ENCODE measurements at places on chromosomes 12 and 14. TPM values are rescaled to one million over a fixed set of nuclear protein-coding genes. Genes with fewer than 3 reads are reported as not detected.
A peak's percentile ranks its signal among the peaks of the same experiment; 100 is the strongest.

DNA sequence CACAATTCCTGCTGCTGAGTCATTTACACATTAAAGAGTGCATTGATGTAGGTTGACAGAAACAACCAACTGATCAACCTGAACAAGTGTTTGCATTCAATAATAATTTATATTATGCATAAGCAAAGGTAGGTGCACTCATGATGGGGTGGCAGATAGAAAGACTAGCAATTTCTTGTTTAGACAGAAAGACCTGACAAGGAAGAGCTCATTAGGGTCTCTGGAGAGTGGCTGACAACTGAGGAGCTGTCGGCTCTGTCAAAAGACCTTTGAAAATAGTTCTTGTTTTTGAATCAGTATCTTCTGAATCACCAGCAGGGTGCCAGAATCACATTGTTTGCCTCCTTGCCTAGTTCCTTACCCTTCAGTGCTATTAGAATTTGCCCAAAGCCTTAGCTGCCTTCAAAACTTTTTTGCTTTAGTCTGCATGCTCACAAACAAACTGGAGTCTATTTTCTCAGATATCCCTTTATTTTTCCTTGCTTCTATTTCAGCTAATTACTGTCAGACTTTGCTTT, 234.7 kb downstream of the BTG1 start:
- DNase-seq, result no peak

DNA sequence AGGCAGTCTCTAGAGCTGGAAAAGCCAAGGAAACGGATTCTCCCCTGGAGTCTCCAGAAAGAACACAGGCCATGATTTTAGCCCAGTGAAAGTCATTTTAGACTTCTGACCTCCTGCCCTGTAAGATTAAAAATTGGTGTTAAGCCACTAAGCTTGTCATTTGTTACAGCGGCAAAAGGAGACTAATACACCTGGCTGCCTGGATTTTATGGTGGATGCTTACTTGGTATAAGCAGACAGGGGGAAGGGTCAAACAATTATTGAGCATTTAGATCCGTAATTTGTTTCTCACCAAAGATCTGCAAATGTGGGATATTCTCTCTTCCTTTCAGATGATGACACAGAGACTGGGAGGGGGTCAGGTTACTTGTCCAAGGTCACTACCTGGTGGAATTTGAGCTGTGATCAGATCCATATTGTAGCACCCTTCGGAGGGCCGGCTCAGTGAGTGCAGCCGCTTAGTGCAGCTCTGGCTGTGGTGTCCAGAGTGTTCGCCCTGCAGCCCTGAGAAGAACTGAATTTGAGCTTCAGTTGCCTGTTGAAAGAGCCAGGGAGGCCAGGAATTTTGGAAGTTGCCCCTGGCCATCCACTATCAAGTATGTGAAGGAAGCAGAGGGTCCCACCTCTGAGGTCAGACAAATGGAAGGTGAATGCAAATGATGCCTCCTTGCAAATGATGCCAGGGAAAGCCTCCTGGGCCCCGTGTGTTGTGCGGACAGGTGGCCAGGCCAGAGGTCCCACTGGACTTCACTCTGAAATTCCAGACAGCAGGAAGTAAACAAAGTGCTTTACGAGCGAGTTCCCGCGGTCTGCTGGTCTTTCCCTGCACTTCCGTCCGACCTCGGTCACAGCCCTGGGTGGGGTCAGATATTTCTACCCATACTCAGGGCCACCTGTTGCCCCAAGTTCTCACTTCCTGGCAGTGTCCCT, 15.1 kb downstream of the GLRX5 start:
- no peak for DNase-seq

- no peak for DNase-seq
These were observed 454.8 kb downstream of the NOVA1 start for GRCh38 chr14:26143057-26143456.

DNA sequence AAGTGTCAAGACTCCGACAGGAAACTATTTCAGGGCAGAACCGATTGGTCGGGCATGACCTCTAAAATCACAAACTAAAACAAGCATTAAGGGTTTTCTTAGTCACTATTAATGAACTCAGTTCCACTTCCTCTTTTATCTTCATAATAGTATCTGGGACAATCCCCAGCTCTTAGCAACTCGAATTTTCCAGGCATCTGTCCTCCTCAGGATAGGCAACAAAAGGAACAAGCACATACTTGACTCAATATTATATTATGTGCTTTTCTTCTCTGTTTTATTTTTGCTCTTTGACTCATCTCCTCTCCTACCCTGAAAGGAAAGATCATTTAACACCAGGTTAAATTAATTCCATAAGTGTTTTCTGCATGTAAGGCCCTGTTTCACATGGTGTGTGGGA, 638.3 kb upstream of the TBX3 start:
- peak; percentile 76 for DNase-seq

Gene C12orf75
- total RNA-seq, result 145 TPM

DNA sequence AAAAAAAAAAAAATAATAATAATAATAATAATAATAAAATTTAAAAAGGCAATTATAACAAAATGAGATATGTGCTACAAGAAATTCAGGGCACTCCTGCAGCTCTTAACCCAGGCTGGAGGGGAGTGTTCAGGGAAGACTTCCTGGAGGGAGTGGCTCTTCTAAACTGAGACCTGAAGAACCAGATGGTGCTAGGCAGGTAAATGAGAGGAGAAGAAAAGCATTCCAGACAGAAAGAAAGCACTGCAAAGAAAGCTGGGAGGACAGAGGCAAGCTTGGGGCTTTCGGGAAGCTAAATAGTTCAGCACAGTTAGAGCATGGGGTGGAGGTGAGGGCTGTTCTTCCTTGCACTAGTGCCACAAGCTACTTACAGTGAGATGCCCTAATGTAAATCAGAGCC, 9.9 kb upstream of the SRSF9 start:
- DNase-seq, result no peak

Gene KCNH3
- not detected for total RNA-seq
